ENCODE measurements at places on chromosomes 16 and 17. TPM values are rescaled to one million over a fixed set of nuclear protein-coding genes. Genes with fewer than 3 reads are reported as not detected.

DNA sequence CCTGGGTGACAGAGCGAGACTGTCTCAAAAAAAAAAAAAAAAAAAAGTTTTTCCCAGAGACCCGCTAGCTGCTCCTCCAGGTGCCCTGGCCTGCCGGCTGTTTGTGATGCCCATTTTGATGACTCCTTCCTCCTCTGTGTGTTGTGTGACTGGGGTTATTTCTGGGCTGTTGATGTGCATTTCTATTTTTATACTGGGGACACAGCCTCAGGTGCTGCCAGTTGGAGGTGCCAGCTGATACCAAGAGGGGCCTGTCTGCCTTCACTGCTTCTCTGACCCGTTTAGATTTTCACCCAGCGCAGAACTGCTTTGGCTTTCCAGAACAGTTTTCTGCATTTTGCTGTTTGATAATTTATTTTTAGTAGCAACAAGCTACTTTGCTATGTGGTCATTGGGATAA, 6.7 kb downstream of the PLA2G15 start:
- DNase-seq = no peak

The HYDIN gene
- total RNA-seq = 1.7 TPM

The GLTPD2 gene
- total RNA-seq = not detected

DNA sequence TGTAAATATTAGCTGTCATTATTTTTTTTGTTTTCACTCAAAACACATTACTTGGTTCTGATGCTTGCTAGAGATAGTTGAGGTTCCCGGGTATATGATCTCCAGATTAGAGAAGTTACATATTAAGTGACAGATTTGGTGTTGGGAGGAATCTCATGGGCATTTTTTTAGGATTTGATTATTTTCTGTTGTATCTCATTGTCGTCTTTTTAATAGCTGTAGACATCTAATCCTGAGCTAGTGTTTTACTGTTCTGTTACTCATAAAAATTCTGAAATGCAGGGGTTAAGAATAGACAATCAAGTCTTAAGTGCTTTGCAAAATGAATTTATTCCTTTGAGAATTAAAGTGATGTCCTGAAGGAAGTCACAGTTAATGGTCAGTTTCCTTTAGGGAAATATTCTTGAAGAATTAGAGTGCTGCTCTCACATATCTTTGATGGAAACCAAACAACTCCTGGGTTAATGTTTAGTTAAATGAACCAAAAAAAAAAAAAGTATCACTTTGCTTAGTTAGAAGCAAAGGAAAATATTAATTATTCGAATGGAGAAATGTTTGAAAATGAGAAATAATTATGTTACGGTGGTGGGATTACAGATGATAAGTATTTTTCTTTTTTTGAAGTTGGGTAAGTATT, 251.7 kb upstream of the CACNG5 start:
- DNase-seq = no peak

The GLP2R gene
- total RNA-seq = not detected

The ZNF469 gene
- total RNA-seq = 4.4 TPM

DNA sequence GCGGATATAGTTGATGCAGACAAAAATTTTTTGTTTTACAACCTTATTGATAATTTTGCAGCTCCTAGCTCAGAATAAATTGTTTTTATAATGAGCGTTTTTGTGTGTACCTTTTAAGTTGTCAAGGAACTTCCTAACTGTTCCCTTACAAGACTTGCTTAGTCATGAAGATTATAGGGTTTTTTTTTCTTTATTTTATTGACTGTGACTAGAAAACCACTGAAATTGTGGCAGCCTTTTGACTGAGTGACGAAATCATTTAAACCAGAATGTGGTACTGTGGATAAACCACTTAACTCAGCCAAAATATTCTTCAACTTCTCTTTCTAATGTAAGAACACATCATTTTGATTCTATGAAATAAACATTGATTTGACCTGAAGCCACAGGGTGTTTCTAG, 40.8 kb upstream of the VPS4A start:
- DNase-seq = no peak

DNA sequence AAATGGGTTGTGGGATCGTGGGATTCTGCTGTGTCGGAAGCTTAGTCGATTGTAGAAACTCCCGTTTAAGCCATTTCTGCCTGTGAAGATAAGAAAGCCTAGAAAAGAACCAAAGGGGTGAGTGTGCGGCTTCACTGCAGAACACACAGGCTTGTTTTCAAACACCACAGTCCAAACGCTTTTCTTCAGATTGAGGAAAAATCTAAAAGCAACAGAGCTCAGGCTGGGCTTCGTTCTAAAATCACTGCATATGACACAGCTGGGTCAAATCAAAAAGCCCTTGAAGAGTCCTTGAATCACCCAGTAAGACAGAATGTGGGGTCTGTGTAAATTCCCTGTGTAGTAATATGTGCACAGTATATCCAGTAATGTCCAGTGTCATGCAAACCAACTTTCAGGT, 25.7 kb downstream of the NUBP1 start:
- DNase-seq = no peak

The RDM1 gene
- total RNA-seq = 9.0 TPM

The PRSS8 gene
- total RNA-seq = 64.0 TPM

DNA sequence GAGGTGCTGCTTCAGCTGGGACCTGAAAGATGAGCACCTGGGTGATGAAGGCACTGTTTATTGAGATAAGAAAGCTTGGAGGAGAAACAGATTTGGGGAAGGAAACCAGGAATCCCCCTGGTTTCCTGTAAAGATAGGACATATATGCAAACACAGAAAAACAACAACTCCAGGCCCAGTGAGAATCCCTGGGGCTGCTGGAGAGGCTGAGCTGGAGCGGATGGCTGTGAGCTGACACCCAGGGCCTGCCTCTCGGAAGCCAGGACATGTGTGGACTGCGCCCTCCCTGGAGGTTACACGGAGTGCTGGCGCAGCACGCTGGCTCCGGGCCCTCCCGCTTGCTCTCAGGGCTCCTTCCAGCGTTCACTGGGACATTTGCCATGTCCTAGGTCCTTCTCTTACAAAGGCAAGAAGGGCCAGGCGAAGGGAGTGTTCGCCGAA, 57.5 kb downstream of the CYB5B start:
- DNase-seq = peak; percentile 50

The KRTAP9-2 gene
- not detected for total RNA-seq

- no peak for DNase-seq
Observed at GRCh38 chr17:78488867-78489634, 88.1 kb downstream of the DNAH17 start.

- no peak for DNase-seq
Observed at GRCh38 chr16:12228079-12228601, 251.6 kb downstream of the SNX29 start.

Data from H9 (cell line).